ENCODE measurements at places on chromosomes 2 and 18.

GRCh38 chr2:120766470-120767351 is 31.0 kb downstream of the GLI2 start:
- no peak for DNase-seq

GRCh38 chr2:120415728-120416509 is 70.0 kb downstream of the INHBB start:
- DNase-seq: no peak

- no peak for DNase-seq
Measured at GRCh38 chr2:223865124-223865523, 27.7 kb upstream of the AP1S3 start.

DNA sequence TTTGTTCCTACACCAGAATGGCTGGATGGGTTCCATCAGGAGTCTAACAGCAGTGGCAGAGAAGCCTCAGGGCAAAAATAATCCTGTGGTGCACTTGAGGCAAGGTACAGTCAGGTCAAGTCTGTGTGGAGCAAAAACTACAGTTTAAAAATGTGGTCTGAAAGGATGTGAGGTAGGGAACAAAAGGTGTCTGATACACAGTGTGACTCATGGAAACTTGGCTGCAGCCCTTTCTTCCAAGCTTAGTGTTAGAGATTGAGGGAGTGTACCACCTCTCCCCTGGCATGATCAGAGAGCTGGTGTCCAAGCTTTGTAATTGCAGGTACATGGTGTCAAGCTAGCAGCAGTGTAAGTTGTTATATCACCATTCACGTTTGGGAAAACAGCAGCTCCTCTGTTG is 8.9 kb downstream of the ANKAR start:
- DNase-seq: no peak

- DNase-seq: peak; percentile 7
Measured at GRCh38 chr18:46497129-46497528, 159.9 kb downstream of the LOXHD1 start.

- peak; percentile 59 for DNase-seq
Measured at GRCh38 chr2:20350041-20350712, 467 bp downstream of the PUM2 start.

GRCh38 chr18:34694591-34695165 is 15.4 kb upstream of the DTNA start:
- no peak for DNase-seq

GRCh38 chr2:64119369-64119768 is 24.9 kb downstream of the PELI1 start:
- no peak for DNase-seq

All from SK-MEL-5 (cell line).